ENCODE measurements at places on chromosomes 12 and 14. TPM values are rescaled to one million over a fixed set of nuclear protein-coding genes. Genes with fewer than 3 reads are reported as not detected.

HSPA2 gene
- 35.4 TPM for total RNA-seq

TMCC3 gene
- 0.99 TPM for total RNA-seq

SIX6 gene
- total RNA-seq: not detected

PTHLH gene
- total RNA-seq: 29.3 TPM

KRT83 gene
- total RNA-seq: 6.5 TPM

TAS2R13 gene
- total RNA-seq: not detected

CCNK gene
- 44.7 TPM for total RNA-seq
